ENCODE measurements at places on chromosomes 6 and 20.

GRCh38 chr6:25449774-25450173, 170.6 kb downstream of the CARMIL1 start:
- DNase-seq = no peak

DNA sequence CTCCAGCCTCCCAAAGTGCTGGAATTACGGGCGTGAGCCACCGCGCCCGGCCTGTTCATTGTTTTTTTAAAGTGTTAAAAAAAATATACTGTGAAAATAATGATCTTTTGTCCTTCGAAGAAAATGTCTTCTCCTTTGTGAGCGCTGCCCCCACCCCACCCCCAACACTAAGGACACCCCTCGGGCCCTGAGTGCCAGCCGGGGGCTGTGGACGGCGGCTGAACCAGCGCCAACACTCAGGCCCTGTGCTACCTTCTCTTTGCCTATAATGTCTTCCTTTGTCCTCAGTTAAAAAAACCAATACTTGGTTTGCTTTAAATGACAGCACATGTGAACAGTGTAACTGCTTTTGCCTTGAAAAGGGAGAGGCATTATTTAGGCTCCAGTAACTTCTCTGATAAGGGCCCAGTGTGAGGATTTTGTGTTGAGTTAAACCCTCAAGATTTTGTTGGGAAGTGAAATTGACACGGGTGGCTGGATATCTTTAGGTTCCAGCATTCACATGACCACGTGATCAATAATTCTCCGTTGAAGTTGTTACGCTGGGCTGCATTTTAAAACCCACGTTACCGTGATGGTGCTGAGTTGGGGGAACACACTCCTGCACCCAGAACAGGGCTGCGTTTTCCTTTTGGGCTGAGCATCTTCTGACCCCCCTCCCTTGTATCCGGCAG, 9.5 kb upstream of the ADRM1 start:
- DNase-seq = no peak

- no peak for DNase-seq
Measured at GRCh38 chr20:17651760-17652388, 30.2 kb downstream of the RRBP1 start.

GRCh38 chr6:27242589-27243265, 4.8 kb upstream of the PRSS16 start:
- no peak for DNase-seq

GRCh38 chr6:26657256-26657655, 2.3 kb downstream of the ZNF322 start:
- no peak for DNase-seq

DNA sequence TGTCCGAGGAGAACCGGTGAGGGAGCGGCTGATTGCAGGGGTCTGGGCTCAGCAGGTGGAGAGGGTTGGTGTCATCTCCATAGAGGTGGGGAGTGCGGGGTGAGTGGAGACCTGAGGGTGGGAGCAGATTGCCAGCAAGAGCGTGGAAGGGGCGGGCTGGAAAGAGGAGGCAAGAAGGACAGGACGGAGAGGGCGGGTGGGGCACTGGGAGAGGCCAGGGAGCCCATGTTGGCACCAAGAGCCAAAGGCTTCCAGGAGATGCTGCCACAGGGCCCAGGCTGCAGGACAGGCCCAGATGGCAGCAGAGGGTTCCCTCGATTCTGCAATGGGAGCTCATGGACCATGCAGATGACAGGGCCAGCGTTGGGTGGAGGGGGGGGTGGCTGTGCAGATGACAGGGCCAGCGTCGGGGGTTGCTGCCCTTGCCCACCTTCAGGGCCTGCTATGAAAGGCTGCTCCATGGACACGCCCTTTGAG, 105.4 kb downstream of the TMEM242 start:
- no peak for DNase-seq

GRCh38 chr6:43093436-43094289, 17.5 kb downstream of the PTK7 start:
- DNase-seq = peak; percentile 50

GRCh38 chr6:133426038-133426437, 184.9 kb downstream of the EYA4 start:
- no peak for DNase-seq

DNA sequence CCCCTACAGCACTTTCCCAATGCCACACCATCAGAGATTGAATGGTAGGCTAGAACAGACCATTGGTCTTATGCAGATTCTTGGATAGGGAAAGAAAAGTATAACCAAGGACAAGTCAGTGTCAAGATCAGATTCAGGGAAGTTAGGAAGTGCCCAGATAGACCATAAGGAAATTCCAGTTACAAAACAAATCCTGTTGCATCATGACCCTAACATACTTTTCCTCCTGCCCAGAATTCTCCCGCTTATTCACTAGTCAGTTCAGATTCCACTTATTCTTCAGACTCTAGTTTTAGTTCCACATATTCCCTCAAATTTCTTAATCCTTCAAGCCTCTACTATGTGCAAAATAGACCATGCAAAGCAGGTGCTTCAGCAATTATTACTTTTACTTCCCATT, 20.7 kb downstream of the METTL24 start:
- DNase-seq = no peak

DNA sequence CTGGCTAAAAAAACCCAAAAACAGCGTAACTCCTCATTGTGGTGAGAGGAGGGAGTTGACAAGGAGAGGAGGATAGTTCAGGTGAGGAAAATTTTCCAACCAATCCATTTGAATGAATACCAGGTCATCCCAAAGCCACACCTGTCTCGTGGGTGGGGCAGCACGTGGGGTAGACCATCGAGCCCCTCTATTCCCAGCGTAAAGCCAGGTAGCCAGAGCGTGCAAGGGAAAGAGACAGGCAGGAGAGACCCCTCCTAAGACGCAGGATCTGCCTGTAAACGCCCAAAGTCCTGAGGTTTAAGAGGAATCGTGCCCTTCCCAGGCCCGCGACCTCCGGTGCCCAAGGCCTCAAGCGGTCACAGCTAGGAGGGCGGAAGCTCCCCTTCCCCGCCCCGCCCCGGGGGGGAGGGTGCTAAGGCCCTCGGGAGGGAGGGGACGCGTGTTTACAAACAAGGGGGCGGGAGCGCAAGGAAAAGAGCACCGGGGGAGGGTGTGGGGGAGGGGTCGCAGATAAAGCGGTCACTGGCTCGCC, 712 bp downstream of the RXRB start:
- no peak for DNase-seq

DNA sequence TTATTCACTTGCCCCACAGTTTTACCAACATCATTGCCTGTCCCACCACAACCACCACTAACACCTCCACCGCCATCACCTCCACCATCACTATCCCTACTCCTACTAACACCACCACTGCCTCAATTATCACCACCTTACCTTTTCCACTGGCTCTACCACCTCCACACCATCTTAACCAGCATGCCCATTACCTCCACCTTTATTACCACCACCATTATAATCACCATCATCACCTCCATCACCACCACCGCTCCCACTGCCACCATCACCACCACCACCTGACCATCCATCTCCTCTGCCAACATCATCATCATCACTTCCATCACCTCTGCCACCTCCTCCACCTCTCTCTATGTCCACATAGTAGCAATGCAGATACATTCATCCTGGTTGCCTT, 90.0 kb downstream of the SNAP25 start:
- DNase-seq = no peak

- DNase-seq = no peak
Measured at GRCh38 chr6:39657355-39658135, 67.7 kb downstream of the KIF6 start.

DNA sequence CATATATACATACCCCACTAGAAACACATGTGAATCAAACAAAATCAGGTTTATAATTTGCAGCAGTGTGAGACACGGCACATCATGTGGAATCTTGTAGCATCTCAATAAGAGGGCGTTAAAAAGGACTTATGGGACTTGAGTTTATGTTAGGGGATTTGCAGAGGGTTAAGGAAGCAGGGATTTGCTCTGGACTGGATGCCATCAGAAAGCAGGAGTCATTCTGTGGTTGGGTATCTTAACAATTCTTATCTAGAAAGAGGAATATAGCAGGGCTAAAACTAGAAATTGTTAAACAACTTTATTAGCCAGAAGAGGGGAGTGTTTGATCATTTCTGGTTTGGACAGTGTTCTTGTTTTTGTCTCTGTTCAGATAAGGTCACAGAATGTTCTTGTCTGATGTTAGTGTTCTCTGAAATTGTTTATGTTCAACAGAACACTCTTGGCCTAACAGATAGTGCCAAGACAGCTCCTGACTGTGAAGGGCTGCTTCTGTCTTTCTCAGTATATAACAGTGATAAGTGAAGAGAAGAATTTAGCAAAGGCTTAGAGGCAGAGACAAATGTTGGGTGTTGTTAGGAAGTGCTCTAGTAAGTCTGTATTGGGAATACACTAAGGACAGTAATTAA, 39.2 kb downstream of the LIN28B start:
- DNase-seq = no peak

GRCh38 chr20:45230631-45231030, 9.5 kb downstream of the SEMG2 start:
- DNase-seq = no peak

DNA sequence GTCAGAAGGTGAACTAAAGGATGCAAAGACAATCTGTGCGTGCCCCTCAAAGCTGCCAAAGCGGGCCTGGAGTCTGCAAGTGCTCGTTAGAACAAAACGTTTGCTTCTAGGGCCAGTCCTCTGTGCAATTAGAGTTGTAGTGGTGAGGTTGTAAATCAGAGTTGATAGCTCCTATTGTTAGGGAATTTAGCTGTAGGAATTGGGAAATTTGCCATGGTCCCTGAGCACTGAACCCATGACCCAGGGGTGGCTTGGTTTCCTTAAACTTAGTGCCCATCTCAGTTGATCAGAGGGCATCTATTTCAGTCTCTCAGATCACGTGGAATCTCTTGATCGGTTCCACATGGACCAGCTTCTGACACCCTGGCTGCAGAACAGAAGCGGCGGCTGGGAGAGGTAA, 18.8 kb upstream of the RPS6KA2 start:
- DNase-seq = no peak

DNA sequence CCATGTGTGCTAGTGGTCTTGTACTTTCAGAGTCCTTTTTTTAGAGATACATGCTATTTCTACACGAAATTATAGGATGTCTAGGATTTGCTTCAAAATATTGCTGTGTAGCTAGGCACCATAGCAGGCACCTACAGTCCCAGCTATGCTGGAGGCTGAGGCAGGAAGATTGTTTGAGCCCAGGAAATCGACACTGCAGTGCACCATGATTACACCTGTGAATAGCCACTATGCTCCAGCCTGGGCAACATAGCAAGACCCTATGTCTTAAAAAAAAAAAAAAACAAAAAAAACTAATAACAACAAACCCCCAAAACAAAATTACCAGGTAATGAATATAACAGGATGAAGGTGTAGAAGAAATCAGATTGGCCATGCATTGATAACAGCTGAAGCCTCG, 121.7 kb downstream of the NFATC2 start:
- no peak for DNase-seq

DNA sequence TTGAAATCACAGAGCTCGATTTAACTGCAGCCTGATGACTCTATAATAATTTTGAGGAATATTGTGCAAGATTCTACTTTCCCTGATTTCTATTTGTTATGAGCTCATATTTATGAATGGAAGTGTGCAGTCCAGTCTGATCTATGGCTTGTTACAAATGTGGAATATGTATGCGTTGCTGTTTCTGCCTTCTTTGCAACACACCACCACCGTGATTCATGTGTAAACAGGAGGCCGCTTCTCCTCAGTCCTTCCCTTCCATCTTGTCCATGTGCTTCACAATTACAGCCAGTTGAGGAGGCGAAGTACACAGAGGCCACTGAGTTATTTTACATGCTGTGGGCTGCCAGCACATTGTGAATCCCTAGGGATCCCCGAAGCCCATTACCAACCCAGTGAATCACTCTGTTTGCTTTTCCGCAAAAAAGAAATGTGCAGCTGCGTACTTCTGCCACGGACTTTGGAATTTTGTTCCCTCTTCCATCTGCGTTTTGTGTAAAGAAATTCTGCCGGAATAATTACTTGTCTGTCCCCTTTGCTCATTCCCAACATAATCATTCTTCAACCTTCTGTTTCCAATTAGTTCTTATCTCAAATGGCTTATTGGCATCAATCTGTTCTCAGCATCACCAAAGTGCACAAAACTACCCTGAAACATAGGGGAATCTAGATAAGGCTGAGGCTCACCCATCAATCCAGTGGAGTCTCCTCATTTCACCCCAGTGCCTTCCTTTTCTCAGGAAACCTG, 551.6 kb upstream of the CITED2 start:
- DNase-seq = no peak

- no peak for DNase-seq
Measured at GRCh38 chr20:815914-816606, 17.5 kb upstream of the FAM110A start.

GRCh38 chr6:133179481-133179880, 61.7 kb upstream of the EYA4 start:
- DNase-seq = no peak

DNA sequence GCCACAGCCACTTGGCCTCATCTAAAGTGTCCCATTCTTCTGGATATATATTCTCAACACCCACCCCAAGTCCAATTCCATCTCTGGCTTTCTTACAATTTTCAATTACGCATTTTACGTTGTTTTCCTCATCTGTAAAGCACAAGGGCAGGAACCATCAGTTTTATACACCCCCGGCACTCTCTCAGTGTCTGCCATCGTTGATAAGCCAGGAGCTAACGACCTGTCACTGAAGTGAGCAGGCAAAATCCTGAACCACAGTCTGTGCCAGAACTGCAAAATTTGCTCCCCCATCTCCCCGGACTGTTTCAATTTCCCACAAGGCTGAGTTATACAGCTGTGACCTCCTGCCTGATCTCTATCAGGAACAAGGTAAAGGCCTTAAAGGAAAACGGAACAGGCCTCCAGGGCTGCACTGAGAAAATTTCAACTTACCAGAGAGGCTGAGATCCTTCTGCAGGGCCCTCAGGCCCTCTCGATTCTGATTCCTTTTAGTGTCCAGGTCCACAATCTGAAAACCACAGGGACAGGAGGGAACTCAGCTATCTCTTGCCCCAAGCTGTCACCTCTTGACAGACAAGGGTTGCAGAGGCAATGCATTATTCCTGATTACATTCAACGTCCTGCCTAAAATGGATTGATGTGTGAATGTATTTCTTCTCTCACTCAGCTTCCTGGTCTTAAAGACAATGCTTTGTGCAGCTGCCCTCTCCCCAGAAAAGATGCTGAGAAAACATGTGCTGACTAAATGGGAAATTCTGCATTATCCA, 1.8 kb downstream of the PDRG1 start:
- DNase-seq = no peak

DNA sequence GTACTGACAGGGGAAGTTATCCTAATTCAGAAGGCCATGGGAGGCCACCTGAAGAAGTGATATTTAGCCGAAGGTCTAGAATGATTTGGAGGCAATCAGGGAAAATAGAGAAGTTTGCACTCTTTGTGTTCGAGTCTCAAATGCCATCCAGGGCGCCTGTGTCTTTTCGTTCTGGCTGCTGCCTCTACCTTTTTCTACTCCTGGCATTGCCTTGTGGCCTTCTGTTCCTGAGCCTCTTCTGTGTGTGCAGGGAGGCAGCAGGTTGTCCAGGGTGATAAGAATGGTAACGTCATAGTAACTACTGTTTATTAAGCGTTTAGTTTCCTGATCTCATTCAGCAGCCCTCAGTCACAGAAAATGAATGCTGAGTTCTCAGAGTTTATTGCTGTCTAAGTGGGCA, 252.1 kb downstream of the FARS2 start:
- DNase-seq = no peak

Data from epithelial cell of proximal tubule (primary cell).